ENCODE measurements at places on chromosomes 16 and 17. TPM values are rescaled to one million over a fixed set of nuclear protein-coding genes. Genes with fewer than 3 reads are reported as not detected.

Gene BFAR
- total RNA-seq, result 59.4 TPM

Gene RUNDC3A
- 1.4 TPM for total RNA-seq

Gene PPL
- 22.1 TPM for total RNA-seq

Gene SSTR5
- not detected for total RNA-seq

Gene DOC2A
- total RNA-seq, result 7.5 TPM

Gene MAP2K6
- total RNA-seq, result 62.9 TPM

Gene APOH
- total RNA-seq, result 0.92 TPM

Gene MT1M
- 9.5 TPM for total RNA-seq

Gene FOXL1
- total RNA-seq, result 2.4 TPM

Gene ZNF598
- 45.4 TPM for total RNA-seq

Gene OR3A1
- total RNA-seq, result not detected

Gene LRRC75A
- 52.6 TPM for total RNA-seq

Gene CDK10
- 94.5 TPM for total RNA-seq

Gene PTX4
- not detected for total RNA-seq

Gene GPR142
- total RNA-seq, result not detected

Gene KCNJ12
- 1.1 TPM for total RNA-seq

Gene SDR42E2
- not detected for total RNA-seq

Gene GNG13
- 0.31 TPM for total RNA-seq

Gene EMP2
- total RNA-seq, result 73.0 TPM

Gene C16orf89
- 2.5 TPM for total RNA-seq

Gene PYDC1
- not detected for total RNA-seq

Gene VASN
- total RNA-seq, result 5.1 TPM

Gene TPSG1
- 23.3 TPM for total RNA-seq

Gene GIT1
- 41.0 TPM for total RNA-seq

Gene TP53TG3
- not detected for total RNA-seq

Gene COX6A2
- total RNA-seq, result not detected

Gene IRX3
- total RNA-seq, result not detected

Gene FAM171A2
- total RNA-seq, result 0.12 TPM

Gene DPEP3
- not detected for total RNA-seq

Gene GPR139
- total RNA-seq, result not detected

Gene CCL3
- 1.5 TPM for total RNA-seq

Gene CHP2
- total RNA-seq, result 432 TPM

Gene ABCC6
- 26.4 TPM for total RNA-seq

Gene CNTNAP1
- total RNA-seq, result 7.1 TPM

Gene GGA3
- 49.3 TPM for total RNA-seq

Gene TEX19
- total RNA-seq, result not detected

Gene CCDC40
- total RNA-seq, result 2.1 TPM

Measured in mucosa of descending colon (tissue), 3 donors.